ENCODE measurements at places on chromosomes 4 and X.

DNA sequence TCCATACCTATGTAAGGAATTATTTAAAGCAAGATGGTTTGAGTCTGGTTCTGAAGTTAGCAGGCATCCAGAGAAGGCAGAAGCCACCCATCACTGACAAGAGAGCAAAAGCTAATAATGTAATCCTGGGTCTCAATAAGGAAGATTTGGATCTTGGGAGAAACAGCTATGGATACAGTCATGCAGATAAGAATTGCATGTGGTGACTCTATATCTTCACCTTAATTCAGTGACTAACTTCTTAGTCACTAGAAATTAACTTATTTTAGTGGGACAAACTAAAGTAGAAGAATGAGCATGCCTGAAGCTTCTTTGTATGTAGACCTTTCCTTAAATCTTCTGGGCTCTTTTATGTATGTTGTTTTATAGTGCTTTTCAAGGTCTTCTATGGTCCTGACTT is 66.6 kb downstream of the ATP10D start:
- DNase-seq = no peak

DNA sequence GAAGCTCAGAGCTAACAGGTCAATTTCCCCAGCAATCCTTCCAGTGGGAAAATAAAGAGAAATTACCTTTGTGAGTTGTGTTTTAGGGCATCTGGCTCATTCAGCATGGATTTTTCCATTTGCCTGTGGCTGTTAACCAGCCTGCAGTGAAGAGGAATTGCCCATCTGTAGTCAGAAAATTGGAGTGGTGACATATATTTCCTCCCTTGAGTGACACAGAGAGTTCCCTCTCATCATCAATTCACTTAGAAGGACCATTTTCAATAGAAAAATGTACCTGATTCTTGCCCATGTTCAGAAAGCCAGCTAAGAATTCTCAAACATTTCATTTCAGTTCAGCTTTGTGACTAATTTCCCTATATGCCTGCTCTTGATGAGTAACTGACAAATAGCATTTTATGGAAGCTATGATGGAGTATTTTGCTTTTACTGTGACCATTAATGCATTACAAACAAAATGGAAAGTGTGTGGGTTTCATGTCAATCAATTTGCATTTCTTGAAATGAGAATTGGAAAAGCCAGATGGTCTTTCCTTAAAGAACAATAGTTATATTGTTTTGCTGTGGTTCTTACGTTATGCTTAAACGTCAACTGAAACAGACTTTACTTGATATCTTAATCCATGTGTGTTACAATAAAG is 155.8 kb downstream of the NWD2 start:
- DNase-seq = no peak

DNA sequence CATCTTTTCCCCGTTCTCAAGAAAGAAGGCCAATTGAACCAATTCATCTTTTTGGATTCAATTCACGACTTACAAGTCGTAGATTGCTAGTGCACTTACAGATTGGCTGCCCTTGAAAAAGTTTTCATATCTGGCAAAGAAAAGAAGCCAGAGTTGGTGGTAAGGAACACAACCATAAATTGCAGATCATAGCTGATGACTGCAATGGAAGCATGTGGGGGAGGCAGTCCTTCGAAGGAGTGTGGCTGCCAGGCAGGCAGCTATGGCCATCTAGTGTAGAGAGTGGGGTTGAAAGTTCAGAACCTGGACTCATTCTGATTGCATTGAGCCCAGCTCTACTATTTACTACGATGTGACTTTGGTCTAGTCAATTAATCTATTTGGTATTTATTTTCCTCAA is 4.5 kb downstream of the GPM6A start:
- no peak for DNase-seq

- no peak for DNase-seq
Observed at GRCh38 chr4:137029026-137029425, 503.3 kb downstream of the PCDH18 start.

DNA sequence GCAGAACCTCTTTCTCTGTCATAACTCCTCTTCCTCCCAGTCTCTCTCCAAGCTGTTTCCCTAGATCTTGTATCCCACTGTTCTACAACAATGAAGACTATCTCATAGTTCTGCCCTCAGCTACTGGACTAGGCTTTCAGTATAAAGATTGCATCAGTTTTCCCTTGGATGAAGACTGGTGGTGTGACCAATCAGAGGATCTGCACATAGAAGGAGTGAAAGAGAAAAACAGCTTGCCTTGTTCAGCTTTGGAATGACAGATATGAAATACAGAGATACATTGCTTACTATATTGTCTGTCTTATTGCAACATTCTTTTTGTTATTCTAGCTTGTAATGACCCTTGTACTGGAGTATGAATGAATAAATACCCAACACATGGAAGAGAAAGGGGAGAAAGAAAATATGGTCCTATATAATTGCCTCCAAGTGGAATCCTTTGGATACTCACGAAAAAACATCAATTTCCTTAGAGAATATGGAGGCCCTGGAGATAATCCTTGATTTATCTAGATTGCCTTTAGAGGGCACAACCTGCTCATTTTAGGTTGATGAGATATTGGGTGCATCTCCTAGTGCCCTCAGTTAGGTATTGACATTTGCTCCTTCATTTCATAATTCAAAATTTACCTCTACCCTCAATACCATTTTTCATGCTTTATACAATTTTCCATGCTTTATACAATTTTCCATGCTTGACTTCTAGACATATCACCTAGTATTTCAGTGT is 395.8 kb downstream of the NAF1 start:
- no peak for DNase-seq

GRCh38 chr4:30245140-30245539 is 475.0 kb upstream of the PCDH7 start:
- no peak for DNase-seq

- no peak for DNase-seq
Observed at GRCh38 chr4:137535718-137536117, 3.4 kb upstream of the PCDH18 start.

- DNase-seq = no peak
Observed at GRCh38 chrX:14875624-14876023, 2.4 kb downstream of the MOSPD2 start.

- no peak for DNase-seq
Observed at GRCh38 chr4:155107059-155107458, 101.4 kb upstream of the NPY2R start.

- no peak for DNase-seq
Observed at GRCh38 chr4:158005021-158005420, 167.8 kb downstream of the GASK1B start.

DNA sequence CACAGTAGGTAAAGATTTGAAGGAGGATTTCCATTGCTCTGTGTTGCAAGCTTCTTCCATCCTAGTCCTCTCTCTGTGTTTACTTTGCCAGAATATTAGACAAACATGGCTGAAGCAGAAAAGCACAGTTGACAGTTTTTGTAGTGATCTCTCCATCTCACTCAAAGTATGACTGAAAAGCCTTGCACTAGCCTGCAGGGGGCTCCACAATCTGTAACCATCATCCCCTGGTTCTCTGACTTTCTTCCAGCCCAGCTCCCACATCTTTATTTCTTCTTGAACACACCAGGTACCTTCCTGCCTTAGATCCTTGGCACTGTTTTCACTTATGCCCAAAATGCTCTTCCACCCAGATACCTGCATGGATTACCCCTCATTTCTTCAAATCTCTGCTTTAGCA is 34.1 kb upstream of the HHIP start:
- DNase-seq = no peak

GRCh38 chrX:79369871-79370270 is 2.7 kb upstream of the ITM2A start:
- no peak for DNase-seq

DNA sequence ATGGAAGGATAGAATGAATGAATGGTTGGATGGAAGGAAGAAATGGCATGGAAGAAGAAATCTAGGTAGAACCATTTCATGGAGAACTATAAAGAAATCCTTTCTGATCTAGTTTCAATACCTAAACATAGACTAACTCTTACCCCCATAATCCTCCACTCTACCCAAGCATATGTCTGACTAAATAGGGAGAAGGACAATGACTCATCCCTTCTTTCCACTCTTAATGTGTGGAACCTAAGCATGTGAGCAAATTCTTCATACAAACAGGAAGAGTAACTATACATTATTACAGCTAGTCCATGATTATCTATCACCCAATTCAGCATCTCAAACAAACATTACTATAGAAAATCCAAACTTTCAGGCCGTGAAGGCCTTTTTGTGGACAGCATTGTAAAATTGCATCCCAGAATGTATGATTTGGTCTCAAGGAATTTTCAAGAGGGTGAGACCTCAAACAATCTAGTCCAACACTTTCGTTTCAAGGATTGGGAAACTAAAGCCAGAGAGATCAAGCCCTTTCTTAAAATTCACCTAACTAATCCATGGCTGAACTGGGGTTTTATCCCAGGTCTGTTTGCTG is 11.2 kb downstream of the C1QTNF7 start:
- DNase-seq = no peak

DNA sequence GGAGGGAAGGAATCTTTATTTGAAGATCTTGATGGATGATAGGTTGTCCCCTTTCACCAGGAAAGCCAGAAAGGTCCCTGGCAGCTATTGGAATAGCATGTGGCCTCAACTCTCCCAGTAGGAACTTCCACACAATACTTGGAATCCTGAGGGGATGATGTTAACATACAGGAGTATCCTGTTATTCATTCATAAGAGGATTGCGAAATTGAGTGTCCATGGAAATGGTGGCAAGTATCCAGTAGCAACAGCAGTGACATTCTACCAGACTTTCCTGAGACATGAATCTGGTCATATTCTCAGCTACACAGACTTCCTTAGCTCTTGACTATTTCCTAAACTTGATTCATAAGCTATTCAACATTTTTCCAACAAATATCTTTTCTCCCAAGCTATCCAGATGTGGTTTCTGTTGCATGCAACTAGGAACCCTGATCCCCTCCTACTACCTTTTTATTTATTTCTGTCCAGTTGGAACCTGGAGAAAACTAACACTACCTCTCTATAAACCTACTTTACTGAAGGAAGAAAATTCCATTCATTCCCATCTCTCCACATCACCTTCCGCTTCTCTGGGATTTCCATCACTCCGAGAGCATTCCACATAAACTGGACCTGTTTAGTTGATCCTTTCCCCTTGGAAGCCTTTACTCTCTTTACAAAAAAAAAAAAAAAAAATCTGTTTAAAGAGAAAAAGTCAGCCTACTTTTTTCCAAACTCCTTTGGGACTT is 101.8 kb downstream of the ANXA5 start:
- no peak for DNase-seq
